Skin of body (tissue), 3 donors: ENCODE measurements at places on chromosomes 1 and 21. TPM values are rescaled to one million over a fixed set of nuclear protein-coding genes. Genes with fewer than 3 reads are reported as not detected.

Gene RBP7
- 11.6 TPM for total RNA-seq

Gene EDN2
- total RNA-seq = 11.7 TPM

Gene RBM11
- 0.30 TPM for total RNA-seq

- no peak for DNase-seq
These were observed 39.5 kb upstream of the TNFRSF1B start for GRCh38 chr1:12127206-12127810.

DNA sequence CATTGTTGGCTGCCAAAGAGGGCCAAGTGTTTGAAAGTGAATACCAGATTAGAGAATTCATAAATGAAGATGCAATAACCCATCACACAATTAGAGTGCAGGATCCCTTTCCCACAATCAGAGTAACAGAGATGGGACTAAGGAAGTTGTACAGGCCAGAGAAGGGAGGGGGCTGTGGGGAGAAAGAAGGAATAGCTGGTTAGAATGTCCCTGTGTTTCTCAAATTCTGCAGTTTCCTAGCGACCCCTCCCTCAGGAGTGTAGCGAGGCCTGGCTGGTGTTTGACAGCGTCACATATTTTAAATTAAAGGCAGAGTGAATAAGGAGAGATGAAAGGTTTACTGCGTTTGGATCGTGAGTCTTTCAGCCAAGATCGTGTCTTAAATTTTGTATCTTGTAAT is 58.1 kb downstream of the GALNT2 start:
- DNase-seq = no peak

DNA sequence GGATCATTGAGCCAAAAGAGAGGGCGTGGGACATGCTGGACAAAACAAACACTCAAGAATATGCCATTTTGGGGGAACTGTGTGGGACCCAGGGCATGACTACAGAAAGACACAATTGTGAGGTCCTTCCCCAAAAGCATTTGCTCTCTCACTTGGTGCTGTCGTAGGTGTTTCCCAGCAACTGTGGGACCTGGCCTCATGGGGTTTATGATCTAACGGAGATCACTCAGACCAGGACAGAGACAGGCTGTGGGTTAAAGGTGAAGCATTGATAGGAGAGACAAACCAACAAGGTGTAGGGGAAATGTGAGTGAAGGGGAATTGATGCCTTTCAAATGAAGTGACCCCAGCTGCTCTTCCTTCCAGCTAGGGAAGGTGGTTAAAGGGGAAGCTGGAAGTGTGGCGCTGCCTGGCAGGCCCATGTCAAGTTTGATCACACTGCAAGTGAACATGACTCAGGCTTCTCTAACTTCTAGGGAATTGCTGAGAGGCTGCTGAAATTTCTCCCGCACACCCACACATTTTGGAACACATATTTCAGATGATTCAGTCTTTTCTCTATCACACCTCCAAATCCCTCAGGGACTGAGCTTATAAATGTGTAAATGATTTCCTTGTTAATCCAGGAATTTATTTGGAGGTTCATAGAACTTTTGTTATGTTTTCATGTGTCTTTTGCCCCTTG is 30.2 kb downstream of the TRAF5 start:
- no peak for DNase-seq

GRCh38 chr1:221881805-221882581 is 140.1 kb upstream of the DUSP10 start:
- no peak for DNase-seq

- DNase-seq = no peak
These were observed 22.1 kb upstream of the JUN start for GRCh38 chr1:58805716-58806571.

GRCh38 chr1:18384471-18384870 is 96.3 kb upstream of the KLHDC7A start:
- no peak for DNase-seq

GRCh38 chr1:232038706-232039677 is 412.4 kb downstream of the DISC1 start:
- peak; percentile 88 for DNase-seq

DNA sequence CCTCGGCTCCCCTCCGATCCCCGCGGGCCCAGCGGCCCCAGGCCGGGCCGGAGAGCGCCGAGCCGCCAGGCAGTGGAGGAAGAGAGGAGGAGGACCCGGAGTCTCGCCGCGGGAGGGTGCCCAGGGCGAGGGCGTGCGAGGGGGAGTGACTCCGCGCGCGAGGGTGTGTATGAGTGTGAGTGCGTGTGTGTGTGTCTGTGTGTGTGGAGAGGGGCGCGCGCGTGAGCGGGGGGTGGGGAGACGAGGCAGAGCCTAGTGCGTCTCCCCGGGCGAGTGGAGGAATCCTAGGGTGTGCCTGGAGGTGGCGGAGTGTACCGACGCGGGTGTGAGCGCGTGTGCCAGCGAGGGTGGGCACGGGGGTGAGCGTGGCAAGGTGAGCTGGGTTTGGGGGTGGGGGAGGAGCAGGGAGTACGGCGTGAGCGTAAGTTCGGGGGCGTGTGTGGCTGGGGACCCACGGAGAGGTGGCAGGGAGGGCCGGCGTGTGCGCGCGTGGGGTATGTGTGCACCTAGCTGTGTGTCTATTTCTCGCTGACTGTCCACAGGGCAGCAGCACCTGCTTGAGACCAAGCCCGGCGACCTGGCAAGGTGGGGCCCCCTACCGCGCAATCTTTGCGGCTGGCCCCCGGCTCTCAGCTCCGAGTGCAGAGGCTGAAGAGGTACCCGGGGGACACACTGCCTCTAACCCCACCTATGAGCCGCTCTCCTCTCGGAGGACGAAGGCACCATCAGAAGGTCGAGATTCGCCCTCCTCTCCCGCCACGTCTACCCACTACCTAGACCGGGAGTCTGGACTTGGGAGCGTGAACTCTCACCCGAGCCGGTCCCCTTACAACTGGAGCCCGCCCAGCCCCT is 784 bp upstream of the KCND3 start:
- DNase-seq = no peak

DNA sequence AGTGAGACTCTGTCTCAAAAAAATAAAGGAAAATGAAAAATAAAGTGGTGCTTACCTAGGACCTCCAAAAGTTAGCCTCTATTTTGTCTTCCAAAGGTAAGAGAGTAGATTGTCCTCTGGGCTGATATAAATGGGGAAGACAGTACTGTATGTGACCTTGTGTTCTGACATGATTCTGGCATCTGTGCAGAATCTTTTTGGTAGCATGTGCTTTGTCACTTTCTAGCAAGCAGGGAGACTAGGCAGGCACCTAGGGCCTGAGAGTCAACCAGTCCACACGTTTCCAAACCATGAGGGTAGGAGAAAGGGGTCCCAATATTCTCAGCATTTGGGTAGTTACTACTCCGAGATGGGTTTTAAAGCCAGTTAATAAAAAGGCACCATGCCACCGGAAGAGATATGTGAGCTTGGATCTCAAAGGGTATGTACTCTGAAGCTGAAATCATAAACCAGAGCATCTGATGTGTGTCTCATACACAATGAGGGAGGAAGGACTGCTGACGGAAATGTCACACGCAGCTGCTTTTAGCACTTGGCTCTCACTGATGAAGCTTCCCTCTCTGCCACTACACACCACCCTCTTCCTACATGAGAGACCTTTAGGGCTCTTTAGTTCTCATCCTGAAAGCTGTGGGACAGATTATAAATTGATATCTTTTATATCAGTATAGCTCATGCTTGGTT is 27.0 kb upstream of the SLC16A1 start:
- no peak for DNase-seq

DNA sequence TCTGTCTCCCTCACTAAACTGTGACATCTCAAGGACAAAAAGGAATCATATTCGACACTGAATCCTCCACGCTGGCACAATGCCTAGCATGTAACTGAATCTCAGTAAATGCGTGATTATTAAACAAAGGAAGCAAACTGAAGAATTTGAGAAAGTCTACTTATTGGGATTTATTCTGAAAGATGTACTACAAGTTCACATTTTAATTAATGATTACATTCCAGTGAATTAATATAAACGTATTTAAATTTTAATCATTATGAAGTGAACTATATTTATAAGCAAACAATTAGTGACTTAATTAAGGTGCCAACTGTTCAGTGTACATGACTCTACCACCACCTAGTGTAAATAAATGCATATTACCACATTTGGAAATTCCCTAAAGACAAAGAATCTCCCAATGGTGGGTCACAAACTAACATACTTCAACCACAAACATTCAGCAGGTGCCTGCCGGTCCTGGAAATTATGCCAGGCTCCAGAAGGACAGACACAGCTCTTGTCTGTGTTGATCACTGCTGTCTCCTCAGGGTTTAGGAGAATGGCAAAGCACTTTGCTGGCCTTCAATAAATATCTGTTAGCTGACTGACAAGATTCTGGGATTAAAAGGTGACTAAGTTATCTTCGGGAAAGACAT is 56.3 kb downstream of the SMYD3 start:
- peak; percentile 69 for DNase-seq

DNA sequence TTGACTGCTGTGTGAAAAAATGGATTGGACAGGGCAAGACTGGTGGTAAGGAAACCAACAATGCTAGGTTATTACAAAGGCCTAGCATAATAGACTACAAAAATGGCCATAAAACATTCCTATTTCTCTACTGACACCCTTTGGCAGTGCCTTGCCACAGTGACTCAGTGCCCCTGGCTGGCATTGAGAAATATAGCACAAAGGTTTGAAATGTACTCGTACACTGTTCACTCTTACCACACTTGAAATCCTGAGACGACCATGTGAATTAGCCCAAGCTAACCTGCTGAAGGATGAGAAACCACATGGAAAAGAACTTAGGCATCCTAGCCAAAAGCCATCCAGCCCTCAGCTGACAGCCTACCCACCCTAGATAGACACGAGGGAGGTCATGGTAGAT is 149.8 kb upstream of the PALMD start:
- DNase-seq = no peak

DNA sequence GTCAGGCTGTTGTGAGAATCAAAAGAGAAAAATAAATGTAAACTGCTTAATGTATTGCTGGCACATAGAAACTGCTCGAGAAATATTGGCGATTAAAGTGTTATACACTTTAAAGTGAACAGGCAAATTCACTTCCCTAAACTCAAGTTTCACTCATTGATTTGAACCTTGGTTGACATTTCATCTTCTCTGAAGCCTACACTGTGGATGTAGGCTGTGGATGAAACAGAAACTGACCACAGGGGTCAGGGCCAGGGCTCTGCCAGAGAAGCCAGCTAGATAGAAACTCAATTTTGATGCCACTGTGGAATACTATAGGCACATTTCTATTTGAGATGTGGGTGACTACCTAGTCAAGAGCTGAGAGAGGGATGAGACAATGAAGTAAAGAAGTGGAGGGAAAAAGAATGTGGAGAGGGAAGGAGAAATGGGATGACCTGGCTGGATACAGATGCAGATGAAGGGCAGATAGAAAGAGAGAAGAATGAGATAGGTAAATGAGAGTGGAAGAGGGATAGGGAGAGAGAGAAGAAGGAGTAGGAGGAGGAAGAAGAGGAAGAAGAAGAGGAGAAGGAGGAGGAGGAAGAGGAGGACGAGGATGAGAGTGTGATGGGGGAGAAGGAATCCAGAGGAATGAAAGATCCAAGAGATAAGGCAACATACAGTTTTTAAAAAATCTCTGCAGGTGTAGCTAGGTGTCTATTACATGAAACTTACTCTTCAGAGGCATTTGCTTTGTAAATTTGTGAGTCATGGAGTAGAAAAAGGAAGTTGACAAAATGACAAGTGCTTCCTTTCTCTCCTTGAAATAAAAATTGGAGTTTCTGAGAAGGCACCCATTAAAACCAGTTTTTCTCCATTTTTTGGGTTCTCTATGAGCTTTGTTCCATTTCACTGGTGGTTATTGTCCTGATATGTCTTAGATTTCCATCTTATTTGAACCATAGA is 17.4 kb upstream of the CD1D start:
- DNase-seq = no peak

DNA sequence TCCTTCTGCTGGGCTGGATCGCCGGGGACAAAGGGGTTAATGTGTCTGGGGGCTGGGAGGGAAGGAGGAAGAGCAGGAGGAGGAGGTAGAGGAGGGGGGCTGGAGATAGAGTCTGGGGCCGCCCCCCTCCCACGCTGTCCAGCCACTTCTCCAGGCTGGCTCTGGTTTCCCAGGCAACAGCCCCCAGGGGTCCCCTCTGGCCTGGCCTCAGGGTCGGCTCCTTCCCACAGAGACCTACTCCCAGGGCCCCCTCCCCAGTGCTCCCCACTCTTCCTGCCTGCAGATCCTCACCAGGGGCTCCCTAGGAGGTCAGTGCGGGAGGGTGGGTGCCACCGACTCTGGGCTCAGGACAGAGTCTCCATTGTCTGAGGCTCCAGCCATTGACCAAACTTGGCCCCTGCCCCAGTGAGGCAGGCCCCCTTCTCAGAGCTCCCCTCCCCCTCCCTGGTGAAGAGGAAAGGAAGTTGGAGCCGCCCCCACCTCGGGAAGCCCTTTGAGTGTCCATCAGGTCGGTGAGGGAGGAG is 34.1 kb downstream of the ARHGEF10L start:
- no peak for DNase-seq

DNA sequence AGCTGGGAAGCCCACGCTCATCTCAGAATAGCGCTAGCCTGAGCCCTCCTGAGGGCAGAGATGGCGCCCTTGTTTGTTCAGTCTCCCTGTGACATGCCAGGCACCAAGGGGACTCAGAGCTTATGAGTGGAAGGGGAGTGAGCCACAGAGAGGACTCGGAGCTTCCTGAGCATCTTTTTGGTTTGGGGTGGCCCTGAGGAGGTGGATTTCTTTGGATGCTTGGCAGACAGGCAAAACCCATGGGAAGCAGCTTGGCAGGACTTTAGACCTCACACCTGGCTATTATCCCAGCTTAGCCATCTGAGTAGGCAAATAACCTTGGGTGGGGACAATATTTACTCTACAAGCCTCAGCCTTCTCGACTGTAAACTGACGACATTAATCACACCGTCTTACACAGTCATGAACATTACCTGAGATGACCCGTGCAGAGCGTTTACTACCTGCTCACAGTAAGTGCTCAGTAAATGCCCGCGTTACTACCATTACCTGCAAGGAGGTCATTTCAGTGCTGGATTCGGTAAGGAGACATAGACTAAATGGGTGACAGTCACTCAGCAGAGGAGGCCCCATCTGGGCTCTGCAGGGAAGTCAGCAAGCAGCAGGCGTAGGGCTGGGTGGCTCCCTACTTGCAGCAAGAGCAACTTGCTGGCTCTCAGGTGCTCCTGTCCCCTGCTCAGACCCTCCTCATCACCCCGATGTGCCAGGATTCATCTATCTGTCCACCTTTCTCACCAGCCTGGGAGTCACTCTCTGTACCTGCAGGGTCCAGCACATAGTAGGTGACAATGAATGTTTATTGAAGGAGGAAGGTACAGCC is 54.9 kb downstream of the KLHDC7A start:
- DNase-seq = no peak
